Neural crest cell (in vitro differentiated cells): ENCODE measurements at places on chromosomes 11 and 22.

DNA sequence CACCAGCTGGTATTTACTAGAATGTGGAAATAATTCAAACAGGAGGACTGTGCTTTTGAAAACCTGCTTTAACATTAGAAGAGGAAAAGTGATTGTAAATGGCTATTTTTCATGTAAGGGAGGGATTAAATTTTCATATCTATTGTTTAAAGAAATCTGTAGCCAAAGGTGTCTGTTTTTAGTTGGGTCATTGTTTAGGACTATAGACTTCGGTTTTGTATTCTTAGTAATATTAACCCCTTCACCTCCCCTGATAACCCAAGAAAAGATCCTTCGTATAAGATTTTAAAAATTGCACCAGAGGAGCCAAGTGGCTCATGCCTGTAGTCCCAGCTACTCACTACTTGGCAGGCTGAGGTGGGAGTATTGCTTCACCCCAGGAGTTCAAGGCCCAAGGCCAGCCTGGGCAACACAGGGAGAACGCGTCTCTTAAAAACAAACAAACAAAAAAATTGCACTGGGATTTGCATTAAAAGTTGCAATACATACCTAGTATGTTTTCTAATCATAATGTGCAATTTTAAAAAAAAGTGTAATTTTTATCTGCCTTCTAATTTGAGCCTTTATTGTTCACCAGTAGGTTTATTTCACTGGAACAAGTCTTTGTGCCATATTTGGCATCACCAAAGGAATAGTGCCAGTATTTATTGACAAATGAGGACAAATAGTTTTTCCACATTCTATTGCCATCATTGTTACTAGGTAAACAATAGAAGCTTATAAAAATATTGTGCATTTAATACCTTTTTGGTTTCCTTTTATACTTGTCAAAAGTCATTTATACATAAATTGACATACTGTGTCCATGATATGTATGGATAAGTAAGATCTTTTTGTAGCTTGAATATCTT, 34.3 kb downstream of the MTMR3 start:
- no peak for DNase-seq

GRCh38 chr11:116515664-116516184, 257.1 kb downstream of the BUD13 start:
- no peak for DNase-seq

GRCh38 chr11:16191212-16191867, 165.0 kb downstream of the SOX6 start:
- DNase-seq, result no peak

DNA sequence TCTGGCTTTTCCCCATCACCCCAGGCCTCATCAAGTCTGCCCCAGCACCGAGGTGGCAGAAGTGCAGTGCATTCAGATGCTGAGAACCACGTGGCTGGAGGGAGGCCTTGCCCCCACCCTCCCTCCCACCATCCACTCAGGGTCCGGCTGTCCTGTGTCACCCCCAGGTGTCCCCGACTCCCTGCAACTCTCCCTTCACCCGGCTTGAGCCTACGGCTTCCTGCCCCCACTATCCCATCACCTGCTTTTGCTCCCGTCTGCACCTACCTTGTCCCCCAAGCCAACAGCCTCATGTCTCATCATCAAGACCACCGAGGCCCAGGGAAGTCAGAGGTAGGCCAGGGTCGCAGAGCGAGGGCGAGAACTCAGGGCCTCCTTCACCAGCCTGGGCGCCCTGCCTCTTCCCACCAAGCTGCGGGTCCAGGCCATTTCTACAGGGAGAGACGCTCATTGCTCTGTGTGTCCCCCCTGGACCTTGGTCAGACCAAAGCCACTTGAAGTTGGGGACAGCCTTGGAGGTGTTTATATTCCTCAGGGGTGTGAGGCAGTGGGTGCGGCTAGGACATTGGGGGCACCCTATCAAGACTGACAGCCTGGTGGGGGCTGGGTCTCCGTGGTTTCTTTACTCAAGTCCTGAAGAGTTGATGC, 66.2 kb upstream of the CCND1 start:
- no peak for DNase-seq

DNA sequence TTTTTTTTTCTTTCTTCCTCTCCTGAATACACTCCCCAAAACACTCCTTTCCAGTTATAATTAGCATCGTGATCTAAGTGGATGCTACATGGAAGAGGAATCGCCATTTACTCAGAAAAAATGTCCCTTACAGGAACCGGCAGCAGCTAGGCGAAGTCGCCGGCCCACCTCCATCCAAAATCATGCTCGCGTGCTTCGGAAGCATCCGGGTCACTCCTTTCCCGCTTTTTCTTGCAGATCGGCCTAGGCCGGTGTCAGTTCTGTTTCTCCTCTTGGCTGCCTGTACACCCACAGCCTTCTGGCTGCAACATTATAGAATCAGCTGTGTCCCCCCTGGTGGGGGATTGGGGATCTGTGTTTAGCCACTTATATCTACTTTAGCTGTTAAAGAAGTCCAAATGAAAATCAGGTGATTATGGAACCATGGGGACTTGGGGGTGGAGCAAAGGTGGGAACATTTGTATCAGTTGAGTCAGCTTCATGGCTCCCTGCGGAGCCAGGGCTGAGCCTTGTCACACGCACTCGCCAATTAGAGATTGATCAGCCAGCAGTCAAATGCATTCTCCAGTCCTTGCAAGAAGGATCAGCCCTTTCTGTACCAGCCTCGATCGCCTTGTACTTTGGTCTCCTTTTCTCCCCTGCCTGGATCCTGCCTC, 36.3 kb downstream of the ASRGL1 start:
- no peak for DNase-seq
